Nucleus accumbens (tissue), 56 donors: ENCODE measurements at places on chromosomes 6 and 20.

GRCh38 chr6:149560736-149561135, 5.4 kb upstream of the GINM1 start:
- no peak for DNase-seq

- no peak for DNase-seq
These were observed 111.8 kb upstream of the QKI start for GRCh38 chr6:163302747-163303146.

DNA sequence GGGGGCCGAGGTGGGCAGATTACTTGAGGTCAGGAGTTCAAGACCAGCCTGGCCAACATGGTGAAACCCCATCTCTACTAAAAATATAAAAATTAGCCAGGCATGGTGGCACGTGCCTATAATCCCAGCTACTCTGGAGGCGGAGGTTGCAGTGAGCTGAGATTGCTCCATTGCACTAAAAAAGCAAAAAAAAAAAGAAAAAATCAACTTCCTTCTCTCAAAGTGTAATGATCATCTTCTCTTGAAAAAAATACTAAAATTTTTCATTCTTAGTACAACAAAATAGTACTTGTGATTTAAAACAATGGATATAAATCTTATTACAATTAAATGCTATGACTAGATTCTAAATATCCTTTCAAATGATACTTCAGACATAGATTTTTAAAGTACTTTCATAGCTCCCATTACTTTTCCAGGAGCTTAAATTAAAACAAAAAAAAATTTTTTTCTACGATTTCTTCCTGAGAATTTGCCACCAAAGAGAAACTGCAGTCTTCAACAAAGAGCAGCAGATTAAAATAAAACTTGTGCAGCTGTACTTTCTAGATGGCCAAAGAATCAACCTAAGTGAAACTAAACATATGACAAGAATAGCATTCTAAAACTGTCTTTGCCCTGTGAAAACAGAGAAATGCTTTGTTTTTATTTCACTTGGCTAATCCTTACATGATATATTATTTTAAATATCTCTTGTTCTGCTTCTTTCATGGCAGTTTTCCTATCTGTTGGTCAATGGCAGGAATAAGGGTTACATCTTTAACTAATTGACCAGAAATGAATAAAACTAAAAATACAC, 75.2 kb downstream of the MAP3K5 start:
- no peak for DNase-seq

DNA sequence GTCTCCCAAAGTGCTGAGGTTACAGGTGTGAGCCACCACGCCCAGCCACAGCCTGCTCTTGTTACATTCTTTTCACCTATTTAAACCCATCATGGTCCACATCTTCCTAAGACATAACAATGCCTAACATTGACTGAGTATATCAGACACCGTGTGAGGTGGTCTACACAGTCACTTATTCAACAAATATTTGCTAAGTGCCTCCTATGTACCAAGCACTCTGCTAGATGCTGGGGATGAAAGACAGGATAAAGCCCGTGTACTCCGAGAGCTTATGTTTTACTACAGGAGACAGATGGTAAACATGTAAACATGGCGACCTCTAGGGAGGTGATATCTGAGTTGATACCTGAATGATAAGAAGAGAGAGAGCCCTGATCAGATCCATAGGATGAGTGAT, 12.7 kb downstream of the BCL2L1 start:
- no peak for DNase-seq

DNA sequence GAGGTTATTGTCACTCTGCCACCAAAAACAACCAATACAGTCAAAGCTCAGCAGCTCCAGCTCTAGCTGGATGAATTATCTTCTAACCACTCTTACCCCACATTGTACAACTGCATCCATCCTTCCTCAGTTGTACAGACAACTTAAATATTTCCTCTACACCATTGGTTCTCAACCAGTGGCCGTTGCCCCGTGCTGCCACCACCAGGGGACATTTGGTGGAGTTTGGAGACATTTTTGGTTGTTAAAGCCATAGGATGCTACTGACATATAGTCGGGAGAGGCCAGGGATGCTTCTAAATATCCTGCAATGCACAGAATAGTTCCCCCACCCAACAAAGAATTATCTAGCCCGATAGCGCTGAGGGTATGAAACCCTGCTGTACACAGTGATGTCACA, 59.3 kb downstream of the SHLD1 start:
- no peak for DNase-seq

- no peak for DNase-seq
These were observed 22.7 kb upstream of the SNTA1 start for GRCh38 chr20:33466303-33466646.

DNA sequence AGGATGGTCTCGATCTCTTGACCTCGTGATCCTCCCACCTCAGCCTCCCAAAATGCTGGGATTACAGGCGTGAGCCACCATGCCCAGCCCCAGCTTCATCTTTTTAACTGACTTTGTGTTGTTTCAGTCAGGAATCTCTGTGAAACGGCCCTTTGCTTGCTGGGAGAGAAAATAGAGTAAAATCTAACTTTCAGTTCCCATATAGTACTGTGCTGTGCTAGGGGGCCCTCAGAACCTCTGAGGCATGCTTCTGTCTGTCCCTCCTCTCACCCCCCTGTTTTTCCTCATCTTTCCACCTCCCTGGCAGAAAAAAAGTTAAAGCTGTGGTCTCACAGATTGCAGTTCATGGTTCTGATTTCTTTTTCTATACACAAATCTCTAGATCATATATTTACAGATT, 48.4 kb downstream of the LRP11 start:
- DNase-seq: no peak

- peak; percentile 30 for DNase-seq
These were observed 28.2 kb upstream of the GSTA4 start for GRCh38 chr6:53023323-53023722.

DNA sequence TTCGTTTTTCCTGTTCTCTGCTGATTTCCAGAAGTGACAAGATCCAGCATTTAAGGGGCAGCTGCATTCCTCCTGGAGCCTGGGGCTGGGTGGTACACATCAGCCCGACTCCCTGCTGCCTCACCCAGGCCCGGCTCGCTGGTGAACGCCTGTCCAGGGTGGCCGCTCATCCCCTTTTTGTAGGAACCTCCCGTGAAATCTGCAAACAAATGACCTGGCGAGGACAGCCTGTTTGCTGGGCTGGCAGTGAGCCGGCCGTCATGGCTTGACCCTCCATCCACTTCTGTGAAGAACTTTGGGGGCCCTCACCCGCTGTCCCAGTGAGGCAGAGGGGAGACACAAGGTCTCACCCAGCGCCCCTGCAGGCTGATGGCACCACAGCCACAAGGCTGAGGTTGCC, 39.0 kb downstream of the PYGB start:
- no peak for DNase-seq

DNA sequence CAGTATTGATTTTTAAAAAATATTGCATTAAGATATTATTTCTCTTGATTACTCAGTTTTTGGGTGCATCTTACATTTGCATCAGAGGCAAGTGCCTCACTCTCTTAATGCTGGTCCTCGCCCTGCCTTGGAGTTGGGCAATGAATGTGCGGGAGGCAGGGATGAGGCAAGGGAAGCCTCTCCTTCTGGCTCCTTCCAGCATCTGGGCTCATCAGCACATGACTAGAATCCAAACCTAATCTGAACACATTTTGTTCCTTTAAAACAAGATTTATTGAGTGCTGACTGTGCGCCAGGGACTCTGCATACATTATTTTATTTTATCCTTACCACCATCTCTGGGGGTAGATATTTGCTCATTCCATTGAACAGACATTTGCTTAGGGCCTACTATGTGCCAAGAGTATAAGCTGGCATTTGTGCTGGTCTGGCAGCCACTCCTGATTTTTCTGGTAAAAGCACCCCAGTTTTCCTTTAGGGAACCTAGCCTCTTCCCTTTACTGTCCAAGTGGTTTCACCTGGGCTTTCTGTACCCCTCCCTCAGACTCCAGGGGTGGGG, 71.9 kb upstream of the ZNFX1 start:
- DNase-seq: no peak

GRCh38 chr6:30712441-30712945, 4.6 kb downstream of the MDC1 start:
- no peak for DNase-seq

GRCh38 chr6:46452312-46452917, 38.8 kb downstream of the RCAN2 start:
- no peak for DNase-seq

DNA sequence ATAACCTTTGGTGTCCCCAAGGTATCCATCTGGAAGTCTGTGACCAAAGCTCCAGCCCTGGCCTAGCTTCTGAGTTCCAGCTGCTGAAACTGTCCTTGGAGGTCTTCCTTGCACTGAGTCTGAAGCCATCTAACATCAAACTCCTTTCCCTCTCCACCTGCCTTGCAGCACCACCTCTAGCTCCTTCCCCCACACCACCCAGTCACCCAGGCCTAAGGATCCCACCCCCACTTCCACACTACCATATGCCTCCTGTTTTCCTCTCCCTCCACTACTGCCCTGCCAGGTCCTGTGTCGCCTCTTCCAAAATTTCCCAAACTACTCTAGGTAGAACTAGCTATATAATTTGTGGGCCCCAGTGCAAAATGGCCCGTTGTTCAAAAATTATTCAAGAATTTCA, 10.8 kb upstream of the MATN4 start:
- DNase-seq: no peak

GRCh38 chr6:72720464-72720863, 98.6 kb downstream of the KCNQ5 start:
- no peak for DNase-seq

DNA sequence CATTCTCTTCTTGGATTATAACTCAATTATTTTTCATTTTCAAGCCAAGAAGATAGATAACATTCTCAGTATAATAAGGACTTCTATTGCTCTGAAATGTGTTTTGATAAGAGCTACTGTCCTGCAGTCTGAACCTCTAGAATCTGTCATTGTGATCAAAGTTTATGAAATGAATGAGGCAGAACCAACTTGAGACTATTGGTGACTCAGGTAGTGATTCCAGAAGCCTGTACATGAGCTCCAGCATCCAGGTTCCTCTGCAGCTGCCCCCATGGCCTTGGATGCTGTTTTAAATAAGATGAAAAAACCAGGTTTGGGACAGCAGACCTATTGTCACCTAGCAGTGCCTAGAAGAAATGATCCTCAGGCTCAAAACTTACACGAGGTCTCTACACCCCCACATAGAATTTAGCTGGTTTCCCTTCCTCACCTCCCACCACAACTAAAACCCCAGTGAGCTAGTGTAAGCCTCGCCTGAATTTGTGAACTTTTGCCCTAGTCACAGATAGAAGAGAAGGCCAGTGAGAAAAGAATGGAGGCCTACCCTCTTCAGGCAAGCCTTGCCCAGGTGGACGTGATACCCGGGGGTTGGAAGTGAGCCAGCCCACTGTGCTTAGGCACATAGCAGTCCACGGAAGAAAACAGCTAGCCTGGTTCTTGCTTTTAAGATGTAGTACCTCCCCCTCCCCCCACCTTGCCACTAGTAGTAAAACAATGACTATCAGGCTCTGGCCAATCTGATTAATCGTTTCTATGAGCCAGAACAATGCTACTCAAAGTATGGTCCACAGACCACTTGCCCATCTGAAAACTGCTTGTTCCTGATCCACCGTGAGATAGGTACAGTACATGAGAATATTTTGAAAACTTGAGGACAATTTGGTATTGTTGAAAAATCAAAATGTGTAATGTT, 73.0 kb upstream of the SYNJ2 start:
- no peak for DNase-seq

DNA sequence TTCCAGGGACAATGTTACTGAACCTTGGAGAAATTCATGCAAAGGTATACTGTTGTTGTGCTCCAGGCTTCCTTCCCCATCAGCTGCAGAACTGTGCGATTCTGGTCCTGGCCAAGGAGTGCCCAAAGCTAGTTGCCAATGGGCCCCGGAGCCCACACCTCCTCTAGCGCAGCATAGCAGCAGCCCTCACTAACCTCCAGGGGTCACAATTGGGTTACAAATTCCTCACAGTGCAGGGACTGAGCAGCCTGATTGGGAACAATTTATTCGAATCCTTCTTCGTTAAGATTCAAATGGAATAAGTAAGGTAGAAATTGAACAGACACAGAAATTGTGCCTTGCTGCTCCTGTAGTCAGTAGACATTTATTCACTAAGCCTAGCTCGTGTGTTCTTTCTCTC, 284.9 kb downstream of the PRKN start:
- no peak for DNase-seq

GRCh38 chr20:29689411-29690225, 1567.8 kb upstream of the DEFB115 start:
- DNase-seq: no peak

- no peak for DNase-seq
These were observed 6.0 kb downstream of the AFDN start for GRCh38 chr6:167832497-167833395.

GRCh38 chr20:19695081-19695480, 63.0 kb upstream of the RIN2 start:
- DNase-seq: no peak

DNA sequence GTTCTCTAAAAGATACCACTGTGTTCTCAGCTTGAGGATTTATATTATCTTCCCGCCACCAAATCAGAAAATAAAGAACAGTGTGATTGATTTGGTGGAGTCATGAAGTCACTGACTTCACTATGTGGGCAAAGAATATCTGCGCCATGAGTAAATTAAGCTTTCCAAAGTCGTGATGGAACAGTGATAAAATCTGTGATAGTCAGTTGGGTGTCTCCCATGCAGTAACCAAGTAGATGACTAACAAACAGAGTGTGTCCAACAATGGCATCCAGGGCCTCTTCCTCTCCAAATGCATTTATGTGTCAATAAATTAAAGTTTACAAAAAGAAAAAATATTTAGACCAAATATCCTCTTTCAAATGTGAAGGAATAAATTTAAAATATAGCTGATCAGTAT, 87.0 kb upstream of the DST start:
- DNase-seq: no peak

DNA sequence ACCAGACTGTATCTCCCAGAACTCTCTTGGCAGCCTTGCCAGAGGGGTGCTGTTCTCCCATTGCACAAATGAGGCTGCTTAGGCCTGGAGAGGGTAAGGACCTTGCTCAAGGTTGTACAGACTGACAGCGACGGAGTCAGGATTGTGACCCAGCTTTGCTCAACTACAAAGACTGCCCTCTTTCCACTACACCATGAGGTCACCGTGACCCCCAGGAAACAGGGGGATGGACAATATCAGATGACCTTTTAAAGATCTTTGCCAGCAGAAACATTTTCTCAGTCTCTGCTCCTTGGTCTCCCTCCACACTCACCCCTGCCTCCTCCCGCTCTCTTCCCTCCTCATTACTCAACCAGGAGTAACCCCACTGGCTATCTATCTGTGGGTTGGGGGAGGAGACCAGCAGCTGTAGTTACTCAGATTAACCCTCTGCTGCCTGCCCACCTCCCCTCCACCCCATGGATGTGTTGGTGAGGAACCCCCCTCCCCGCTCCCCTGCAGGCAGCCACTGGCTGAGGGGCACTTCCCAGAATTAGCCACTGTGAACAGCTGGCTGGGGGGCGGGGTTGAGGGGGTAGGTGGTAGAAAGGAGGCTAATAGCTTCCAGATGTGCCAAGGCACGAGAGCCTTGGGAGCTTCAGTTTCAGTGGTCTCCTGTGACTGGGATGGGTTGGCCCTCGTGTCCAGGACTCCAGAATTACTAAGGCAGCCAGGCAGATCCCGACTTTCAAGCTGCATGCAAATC, 26.9 kb upstream of the MRPS18A start:
- no peak for DNase-seq

GRCh38 chr20:10060226-10060625, 25.4 kb downstream of the ANKEF1 start:
- no peak for DNase-seq
